Parietal lobe (tissue), 2 donors: ENCODE measurements at places on chromosomes 1 and 21. TPM values are rescaled to one million over a fixed set of nuclear protein-coding genes. Genes with fewer than 3 reads are reported as not detected.

Gene PM20D1
- total RNA-seq: not detected

Gene CAPN9
- not detected for total RNA-seq

Gene CDK18
- 1.3 TPM for total RNA-seq

Gene CRP
- total RNA-seq: not detected

Gene TMEM125
- total RNA-seq: 0.31 TPM

Gene MMEL1
- 7.8 TPM for total RNA-seq

Gene IL22RA1
- total RNA-seq: not detected

Gene DENND4B
- 38.8 TPM for total RNA-seq

Gene URB1
- total RNA-seq: 22.8 TPM

Gene KLHDC7A
- not detected for total RNA-seq

Gene FBLIM1
- 13.8 TPM for total RNA-seq

Gene MTARC1
- total RNA-seq: 18.8 TPM

Gene LIN9
- total RNA-seq: 18.2 TPM

Gene ADGRL2
- total RNA-seq: 188 TPM

Gene PDC
- not detected for total RNA-seq

Gene ID3
- 11.9 TPM for total RNA-seq

Gene FAM177B
- total RNA-seq: not detected

Gene PCP4
- total RNA-seq: 2.5 TPM

Gene AMY1C
- total RNA-seq: not detected
